Left ventricle myocardium inferior (tissue), 1 donor: ENCODE measurements at places on chromosomes 4 and X. TPM values are rescaled to one million over a fixed set of nuclear protein-coding genes. Genes with fewer than 3 reads are reported as not detected.

- DNase-seq, result no peak
These were observed 138.7 kb upstream of the LIMCH1 start for GRCh38 chr4:41399231-41399630.

DNA sequence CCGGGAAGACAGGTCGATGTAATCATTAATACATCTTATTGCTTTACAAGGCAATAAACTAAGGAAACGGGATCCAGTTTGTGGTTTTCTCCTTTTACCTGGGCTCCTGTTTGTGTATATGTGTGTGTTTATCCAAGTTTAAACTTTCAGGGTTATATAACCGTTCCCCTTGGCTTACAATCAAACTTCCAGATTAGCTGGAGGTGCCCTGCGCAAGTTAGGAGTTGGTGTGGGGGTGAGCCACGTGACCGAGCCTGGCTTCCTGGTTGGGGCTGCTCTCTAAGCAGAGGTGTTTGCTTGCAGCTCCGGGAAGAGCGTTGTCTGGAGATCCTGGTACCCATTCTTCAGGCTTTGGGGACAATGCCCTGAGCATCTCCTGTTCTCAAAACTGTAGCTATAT is 129.2 kb downstream of the FHDC1 start:
- DNase-seq, result no peak

DNA sequence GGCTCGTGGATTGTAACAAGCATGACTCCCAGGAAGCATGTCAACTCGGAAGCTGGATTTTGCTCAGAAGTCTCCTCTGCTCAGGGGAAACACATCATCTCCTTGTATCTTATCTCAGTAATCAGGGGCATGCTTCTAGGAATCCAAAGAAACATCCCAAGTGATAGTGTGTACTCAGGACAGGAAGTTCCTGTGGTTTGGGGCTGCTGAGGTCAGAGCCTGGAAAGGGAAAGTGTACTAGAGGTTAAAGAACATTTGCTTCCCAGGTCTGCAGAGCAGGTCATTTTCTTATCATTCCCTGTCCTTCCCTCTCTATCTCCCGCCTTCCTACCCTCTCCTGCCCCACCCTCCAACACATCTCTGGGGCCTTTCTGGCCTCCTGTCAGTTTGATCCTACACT is 38.8 kb downstream of the SLC34A2 start:
- no peak for DNase-seq

DNA sequence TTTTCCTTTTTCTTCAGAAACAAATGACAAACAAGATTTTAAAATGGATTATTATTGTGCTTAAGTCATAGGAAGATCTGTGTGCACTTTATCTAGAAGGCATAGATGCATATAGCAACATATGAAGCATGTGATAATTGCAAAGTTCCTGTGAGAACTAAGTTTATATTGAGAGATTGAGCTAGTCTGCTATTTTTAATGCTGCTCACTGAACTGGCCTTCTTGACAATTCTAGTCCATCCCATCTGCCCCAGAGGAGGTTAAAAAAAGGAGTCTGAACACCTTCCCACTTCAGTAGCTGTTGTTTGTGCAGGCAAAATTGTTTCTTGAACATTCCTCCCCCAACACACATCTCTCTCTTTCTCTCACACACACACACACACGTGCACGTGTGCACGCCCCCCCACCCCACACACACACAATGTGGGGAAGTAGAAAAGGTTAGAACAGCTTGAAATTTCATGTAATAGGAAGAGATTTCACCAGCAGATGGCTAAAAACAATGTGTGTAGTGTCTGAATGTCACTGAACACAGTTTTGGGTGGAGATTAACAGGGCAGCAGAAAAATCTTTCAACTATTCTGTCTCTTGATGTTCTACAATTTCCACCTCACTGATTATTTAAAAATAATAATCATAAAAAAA is 108.0 kb downstream of the GPM6A start:
- no peak for DNase-seq

DNA sequence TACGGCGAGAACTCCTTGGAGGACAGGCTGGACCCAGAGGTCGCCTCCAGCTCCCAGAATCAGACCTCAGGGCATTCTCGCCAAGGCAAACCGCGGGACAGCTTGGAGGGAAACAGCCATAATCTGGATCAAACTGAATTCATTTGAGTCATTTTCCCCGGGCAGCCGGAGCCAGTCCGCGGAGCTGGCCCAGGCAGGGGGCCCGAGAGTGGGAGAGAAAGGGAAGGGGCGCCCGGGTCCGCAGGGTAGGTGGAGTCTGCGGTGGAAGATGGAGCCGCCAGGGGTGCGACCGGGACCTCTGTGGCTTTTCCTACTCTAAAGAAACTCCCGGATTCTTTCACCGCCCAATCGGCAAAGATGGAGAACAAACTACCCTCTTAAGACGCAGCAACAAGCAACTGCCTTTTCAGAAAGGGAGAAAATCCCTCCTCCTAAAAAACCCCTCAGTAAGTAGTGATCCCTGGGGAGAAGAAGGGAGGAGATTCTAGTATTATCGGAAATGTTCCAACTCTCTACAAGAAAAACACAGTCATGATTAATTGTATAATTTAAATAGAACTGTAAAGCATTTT is 5.2 kb downstream of the NKX3-2 start:
- DNase-seq, result no peak

GRCh38 chr4:184392316-184392715 is 82.0 kb downstream of the IRF2 start:
- DNase-seq, result no peak

- DNase-seq, result no peak
These were observed 11.0 kb downstream of the MAGEA4 start for GRCh38 chrX:151923648-151924047.

DNA sequence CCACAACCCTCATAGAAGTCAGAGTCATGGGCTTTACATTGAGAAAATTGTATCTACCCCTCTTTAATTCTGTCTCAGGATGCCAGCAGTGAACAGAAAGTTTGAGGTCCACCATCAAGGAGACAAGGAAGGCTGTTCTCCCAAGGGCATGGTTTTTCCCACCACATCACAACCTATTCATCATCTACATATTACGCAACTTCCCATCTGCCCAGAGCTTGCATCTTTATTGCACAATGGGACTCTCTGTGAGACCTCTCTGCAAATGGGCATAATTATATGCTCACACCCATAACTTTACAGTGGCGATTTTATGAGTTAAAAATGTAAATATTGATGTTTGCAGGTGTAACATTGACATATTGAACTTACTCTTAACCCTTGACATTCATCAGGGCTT is 38.9 kb downstream of the PAGE2 start:
- no peak for DNase-seq

GRCh38 chrX:16573781-16574180 is 76.2 kb upstream of the S100G start:
- DNase-seq, result no peak

GRCh38 chrX:78708262-78708661 is 39.3 kb upstream of the LPAR4 start:
- no peak for DNase-seq

DNA sequence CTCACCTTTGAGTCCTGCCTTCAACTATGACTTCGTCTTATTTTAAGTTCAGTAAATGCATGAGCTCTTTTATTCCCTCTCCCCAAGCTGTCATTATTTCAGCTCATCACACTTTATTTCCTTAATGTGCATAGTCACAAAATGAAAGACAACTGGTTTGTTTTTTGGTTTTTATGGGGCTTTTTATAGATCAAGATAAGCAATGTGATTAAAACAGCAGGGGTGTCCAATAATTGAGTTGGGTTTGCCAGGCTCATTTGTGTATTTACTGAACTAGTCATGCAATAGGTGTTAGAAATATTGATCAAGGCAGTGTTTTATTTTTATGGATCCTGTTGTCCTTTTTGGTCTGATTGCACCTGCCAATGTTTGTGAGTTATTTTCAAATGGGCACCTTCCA is 102.2 kb downstream of the FRMPD4 start:
- DNase-seq, result no peak

Gene THAP6
- total RNA-seq, result 22.8 TPM

Gene CSAG2
- total RNA-seq, result not detected

Gene STAP1
- total RNA-seq, result not detected

Gene COL25A1
- 0.77 TPM for total RNA-seq

Gene DRD5
- total RNA-seq, result not detected
